ENCODE measurements at places on chromosomes 13 and 19. TPM values are rescaled to one million over a fixed set of nuclear protein-coding genes. Genes with fewer than 3 reads are reported as not detected.

DNA sequence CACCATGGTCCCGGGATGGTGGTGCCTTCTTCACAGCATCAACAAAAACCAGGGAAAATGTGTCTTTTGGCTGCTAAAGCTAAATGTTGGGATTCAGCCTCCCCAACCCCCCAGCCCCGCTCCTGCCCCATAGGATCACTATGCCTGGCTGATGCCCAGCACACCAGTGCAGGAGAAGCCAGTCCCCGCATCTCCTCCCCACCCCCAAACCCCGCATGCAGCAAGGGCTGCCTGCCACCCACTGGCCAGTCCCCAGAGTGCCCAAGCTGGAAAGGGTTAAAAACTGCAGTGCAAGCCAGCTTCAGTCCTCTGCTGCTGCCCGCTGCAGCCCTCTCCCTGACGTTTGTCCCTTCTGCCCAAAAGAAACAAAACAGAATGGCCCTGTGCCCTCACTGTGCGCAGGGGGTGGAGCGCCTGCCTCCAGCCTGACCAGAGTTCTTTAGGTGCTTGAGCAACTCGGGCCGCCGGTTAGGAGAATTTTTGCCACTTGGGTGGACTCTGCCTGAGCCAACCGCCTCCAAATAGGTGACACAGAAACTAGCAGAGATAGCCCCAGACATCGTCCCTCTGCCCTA lies 3.7 kb downstream of the CALM3 start:
- no peak for DNase-seq

DNA sequence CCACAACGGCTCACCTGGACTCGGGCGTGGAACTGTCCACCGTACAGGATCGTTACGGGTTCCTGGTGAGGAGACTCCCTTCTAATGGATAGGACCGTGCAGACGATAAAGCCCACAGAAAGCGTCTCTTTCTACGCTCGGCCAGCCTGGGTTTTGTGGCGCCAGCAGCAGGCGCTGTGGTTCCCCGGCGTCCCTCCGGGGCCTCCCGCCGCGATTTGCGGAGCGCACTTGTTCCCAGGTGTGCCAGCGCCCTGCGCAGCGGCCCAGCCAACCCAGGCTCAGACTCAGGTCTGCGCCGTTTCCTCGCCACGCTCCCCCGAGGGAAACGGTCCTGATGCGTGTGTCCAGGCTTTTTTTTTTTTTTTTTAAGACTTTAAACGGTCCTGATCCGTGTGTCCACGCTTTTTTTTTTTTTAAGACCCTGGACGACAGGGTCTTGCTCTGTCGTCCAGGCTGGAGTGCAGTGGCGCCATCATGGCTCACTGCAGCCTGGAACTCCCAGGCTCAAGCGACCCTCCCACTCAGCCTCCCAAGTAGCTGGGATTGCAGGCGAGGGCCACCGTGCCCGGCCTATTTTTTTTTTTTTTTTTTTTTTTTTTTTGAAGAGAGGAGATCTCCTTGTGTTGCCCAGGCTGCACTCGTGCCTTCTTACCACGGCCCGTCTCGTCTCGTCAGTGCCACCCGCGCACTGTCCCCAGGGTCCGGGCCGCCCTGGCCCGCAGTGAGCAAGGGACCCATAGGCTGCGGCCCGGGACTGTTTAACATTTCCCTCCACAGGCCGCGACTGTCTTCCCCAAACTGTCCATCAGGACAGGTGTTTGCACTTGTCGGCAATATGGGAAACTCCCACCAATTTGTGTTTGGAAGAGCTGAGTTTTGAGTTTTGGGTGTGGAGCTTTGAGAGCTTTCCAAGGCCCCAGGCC lies 23.8 kb downstream of the GJA3 start:
- DNase-seq: no peak

- DNase-seq: no peak
Observed at GRCh38 chr13:44814836-44815235, 174.4 kb downstream of the NUFIP1 start.

DNA sequence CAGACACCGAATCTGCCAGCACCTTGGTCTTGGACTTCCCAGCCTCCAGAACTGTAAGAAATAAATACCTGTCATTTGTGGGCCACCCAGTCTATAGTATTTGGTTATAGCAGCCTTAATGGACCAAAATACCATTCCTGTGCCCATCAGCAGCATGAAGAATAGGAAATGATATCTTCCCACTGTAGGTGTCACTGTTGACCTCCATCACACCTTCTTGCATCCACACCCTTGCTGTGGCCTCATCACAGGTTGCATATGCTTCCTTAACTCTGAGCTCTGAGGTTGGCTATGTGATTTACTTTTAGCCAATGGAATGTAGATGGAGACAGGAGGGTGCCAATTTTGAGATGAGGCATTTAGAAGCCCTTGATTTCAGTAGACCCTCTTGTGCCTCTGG lies 242.0 kb upstream of the TSHZ3 start:
- no peak for DNase-seq

GRCh38 chr19:51503896-51504295 lies 2.3 kb upstream of the SIGLEC12 start:
- no peak for DNase-seq

GRCh38 chr13:113051641-113052040 lies 54.0 kb upstream of the F7 start:
- no peak for DNase-seq

DNA sequence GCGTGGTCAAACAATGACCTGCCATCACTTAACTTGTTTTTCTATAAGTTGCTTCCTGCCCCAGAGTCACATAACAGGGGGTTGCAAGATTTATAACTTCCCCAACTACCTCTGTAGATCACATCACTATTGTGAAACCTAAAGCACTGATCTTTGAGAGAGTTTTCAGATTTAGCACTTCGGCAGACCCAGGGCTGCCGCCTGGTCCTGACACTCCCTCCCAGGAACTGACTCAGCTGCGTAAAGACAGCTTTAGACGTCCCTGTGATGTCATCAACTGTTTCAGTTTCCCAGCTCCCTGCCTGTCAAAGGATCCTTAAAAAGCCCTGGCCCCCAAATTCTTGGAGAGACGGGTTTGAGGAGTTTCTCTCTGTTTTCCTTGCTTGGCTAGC lies 33.3 kb downstream of the IGFL2 start:
- DNase-seq: peak; percentile 19

GRCh38 chr19:51654783-51655182 lies 8.2 kb upstream of the SIGLEC14 start:
- DNase-seq: no peak

- DNase-seq: no peak
Observed at GRCh38 chr19:640606-641189, 1.0 kb downstream of the FGF22 start.

GRCh38 chr19:41193430-41194156 lies 574 bp downstream of the CYP2S1 start:
- DNase-seq: no peak

DNA sequence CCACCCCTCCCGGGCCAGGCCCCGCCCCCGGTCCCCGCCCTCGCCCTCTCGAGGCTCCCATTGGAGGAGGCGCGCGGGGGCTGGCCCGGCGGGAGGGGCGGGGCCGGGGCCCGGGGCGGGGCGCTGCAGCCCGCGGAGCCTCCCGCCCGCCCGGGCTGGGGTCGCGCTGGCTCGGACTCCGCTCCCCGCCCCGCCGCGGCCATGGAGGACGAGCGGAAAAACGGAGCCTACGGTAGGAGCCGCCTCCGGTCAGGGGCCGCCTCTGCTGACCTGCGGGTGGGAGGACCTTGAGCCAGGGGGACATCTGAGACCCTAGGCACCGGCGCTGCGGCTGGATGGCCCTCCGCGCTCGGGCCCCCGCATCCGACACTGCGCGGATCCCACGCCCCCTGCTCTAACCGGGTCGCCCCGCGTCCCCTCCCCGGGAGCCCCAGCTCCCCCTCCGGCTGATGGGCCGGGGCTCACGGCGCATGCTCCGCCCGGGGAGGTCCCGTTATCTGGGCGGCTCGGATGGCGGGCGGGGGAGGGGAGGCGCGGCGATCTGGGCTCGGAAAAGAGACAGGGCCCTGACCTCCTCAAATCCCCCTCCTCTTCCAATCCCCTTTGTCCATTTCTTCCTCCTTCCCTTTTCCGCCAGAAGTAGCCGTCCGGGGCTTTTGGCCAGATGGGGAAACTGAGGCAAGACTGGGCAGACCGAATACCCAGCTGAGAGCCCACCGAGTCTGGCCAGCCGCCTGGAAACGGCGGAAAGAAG lies 15.4 kb upstream of the AP1M2 start:
- DNase-seq: peak; percentile 62

- DNase-seq: peak; percentile 92
Observed at GRCh38 chr13:23427342-23427843, 6.1 kb downstream of the SACS start.

- DNase-seq: no peak
Observed at GRCh38 chr19:56118666-56119581, 2.2 kb downstream of the ZNF787 start.

- no peak for DNase-seq
Observed at GRCh38 chr19:29694161-29694560, 20.9 kb downstream of the C19orf12 start.

GRCh38 chr19:11390359-11390758 lies 6.2 kb upstream of the EPOR start:
- no peak for DNase-seq

The ZNF30 gene
- total RNA-seq: 3.5 TPM

The MYH14 gene
- total RNA-seq: not detected

The NLRP12 gene
- total RNA-seq: not detected

The FLT1 gene
- total RNA-seq: 1.4 TPM

The TMEM238 gene
- 1.2 TPM for total RNA-seq

The KLK14 gene
- total RNA-seq: not detected

The CATSPERD gene
- total RNA-seq: not detected

The PEPD gene
- total RNA-seq: 84.5 TPM

The LGALS4 gene
- total RNA-seq: not detected

The EDDM13 gene
- total RNA-seq: not detected

The MAP2K7 gene
- 8.3 TPM for total RNA-seq

The GRIN3B gene
- total RNA-seq: not detected

All from M059J (cell line).